RCC 7860 (cell line): ENCODE measurements at places on chromosomes 1 and 21.

GRCh38 chr1:1430114-1430982 lies 5.1 kb upstream of the VWA1 start:
- no peak for DNase-seq

DNA sequence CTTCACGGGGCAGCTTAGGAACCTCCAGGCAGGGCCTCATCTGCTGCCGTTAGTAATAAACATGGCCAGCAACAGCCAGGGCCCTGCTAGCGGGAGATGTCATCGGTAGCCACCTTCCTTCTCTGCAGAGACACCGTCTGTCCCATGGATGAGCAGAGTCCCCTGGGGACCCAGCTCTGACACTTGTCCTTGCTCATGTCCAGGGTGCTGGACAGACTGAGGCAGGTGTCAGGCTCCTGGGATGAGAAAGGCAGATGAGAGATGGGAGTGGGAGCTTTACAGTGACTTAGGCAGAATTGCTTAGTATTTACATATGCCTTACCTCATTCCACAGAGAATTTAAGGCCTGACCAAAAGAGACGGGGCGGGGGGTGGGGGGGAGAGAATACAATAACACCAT lies 25.0 kb downstream of the CAPN2 start:
- no peak for DNase-seq

DNA sequence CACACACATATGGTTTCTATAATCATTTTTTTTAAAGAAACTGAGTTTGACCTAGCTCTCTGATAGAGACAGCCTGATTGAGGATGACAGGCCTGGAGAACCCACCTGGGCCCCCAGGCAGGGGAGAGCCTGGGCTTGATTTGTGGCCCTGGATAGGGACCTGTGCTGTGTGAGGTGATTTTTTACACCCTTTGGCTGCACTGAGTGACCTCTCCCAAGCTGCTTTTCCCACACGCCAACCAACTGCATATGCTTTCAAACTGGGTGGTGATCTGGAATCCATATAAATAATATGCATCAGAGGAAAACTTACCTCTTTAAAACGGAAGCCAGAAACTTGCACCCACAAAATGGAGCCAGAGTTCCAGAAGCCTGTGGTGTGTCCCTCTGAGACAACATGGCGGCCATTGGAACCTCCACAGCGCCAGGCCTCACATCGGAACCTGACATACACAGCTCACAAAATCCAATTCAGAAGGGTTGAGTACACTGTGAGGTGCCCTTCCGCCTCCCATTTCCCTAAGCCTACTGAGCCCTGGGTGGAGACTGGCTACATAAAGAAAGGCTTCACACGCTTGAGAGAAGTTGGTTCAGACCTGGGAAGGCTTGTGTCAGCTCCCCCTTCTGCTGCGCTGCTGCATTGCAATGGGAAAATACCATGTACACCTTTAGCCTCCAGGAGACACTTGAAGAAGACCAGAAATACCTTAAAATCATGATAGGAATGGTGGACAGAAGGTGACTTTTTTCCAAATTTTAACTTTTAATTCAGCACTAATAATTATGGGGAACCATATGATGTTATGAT lies 160.7 kb downstream of the HHIPL2 start:
- DNase-seq = no peak

- no peak for DNase-seq
Observed at GRCh38 chr1:22364764-22365163, 86.9 kb upstream of the ZBTB40 start.
